ENCODE measurements at places on chromosomes 12 and 14.

DNA sequence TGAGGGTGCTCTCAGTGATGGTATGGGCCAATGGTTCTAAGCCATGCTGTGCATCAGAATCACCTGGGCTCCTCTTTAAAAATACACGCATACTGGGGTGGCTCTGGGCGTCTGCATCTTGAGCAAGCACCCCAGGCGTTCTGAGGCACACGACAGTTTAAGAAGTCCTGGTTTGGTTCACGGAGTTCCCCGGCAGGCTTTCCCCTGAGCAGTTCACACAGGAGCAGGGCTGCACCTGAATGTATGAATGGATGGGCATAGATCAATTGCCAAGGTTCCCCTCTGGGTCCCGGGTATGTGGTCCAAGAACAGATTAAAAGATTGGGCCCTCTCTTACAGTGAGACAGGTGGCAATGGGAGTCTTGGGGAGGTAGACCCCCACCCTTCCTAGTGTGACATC, 395.3 kb downstream of the DPF3 start:
- DNase-seq = no peak

- no peak for DNase-seq
These were observed 42.5 kb upstream of the MYBPC1 start for GRCh38 chr12:101552277-101552676.

GRCh38 chr12:50615907-50616296, 111.1 kb downstream of the DIP2B start:
- DNase-seq = no peak

GRCh38 chr14:51929910-51930682, 59.2 kb upstream of the RTRAF start:
- DNase-seq = peak; percentile 1

DNA sequence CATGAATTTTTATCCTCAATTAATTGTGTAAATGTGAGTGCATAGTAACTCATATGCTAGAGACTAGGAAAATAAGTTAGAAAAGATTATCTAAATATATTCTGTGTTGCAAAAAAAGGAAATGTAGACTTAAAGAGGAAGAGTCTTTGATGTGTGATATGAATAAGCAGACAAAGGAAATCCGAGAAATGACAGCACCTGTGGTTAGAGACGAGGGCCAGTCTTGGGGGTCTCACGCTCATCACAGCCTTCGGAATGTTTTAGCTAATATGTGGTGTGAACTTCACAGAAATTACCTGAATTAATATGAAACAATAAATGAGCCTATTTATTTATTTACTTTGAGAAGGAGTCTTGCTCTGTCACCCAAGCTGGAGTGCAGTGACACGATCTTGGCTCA, 11.6 kb downstream of the ATP6V0A2 start:
- DNase-seq = no peak

- no peak for DNase-seq
These were observed 11.5 kb downstream of the SYNDIG1L start for GRCh38 chr14:74414403-74415114.

DNA sequence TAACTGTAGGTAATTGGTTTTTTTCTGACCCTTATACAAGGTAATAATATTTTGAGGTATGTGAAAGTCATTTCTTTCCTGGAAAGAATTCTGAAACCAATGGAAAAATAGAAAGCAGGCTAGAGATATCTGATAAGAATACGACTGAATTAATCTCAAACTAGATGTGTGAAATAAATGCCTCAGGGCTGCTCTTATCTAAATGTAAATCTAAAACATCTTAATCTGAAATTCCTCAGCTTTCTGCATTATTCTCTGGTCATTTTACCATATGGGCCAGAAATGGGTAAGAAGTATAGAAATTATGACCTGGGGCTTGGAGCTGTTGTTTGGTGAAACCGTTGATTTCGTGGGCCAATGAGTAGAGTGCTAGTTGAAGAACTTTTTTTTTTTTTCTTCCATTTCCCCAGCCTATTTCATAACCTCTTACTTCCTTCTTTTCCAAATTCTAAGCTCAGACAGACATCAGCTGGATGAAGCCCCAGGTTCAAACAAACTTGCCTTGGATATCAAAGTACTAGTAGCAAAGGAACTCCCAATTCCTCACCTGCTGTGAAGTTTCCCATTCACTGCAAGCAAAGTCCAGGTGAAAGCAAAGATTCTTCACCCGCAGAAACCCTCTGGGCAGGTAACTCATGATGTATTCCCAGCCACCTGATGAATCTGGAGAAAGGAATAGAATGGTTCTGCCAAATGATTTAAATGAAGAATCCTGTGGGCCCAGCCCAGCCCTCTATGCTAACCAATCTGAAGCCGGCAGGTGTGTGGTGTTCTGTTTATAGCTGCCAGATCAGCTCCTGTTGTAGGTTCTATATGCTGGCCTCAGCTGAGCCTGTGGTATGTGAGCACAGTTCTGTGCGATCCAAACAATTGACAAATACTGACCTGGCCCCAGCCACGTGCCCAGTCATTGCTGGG, 9.7 kb upstream of the FOS start:
- no peak for DNase-seq

DNA sequence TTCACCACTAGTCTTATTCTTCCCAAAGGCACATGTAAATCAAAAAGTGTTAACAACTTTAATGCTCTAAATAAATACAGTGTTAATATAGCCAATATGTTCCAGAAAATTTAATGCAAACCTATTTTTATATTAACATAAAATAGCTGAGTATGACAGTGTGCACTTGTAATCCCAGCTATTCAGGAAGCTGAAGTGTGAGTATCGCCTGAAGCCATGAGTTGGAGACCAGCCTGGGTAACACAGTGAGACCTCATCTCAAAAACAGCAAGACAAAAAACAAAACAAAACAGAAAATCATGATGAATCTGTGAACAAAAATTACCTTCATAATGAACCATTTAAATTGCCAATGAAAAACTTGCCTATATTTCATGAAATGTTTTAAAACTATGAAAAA, 798.9 kb downstream of the SLC6A15 start:
- DNase-seq = no peak

- no peak for DNase-seq
These were observed 45.7 kb upstream of the PDZRN4 start for GRCh38 chr12:41142376-41142775.

DNA sequence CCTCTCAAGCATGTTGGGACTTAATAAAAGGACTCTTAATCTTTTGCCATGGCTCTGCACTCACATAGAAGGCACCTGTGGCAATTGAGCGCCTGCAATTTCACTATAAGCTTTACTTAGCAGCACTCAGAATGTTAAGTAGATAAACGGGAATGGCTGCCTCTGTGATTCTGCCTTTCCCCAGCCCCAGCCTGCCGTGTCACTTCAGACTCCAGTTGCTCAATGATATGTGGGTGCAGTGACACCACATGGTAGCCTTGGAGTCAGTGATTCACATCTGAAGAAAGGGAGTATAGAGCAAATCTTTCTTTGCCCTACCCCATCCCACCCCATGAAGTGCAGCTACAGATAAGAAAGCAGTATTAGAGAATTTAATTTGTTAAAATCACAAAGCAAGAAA, 96.1 kb downstream of the ZFC3H1 start:
- no peak for DNase-seq

DNA sequence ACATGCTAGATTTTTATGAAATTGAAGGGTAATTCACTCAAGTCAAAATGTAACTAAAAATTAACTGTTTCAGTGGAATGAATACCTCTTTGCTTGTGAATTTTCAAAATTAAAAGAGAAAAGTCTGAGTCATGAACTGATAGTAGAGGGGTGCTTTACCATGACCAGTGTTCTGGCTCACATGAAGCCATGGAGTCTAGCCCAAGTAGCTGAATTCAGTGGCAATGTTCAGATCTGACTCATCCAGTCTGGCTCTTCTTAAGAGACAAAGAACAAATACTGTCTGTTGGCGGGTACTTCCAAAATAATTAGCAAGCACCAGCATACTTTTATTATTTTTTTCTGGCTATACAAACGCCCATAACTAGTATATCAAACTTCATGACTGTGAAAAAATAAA, 366.3 kb upstream of the GARIN6 start:
- no peak for DNase-seq

GRCh38 chr12:83015390-83016217, 328.9 kb downstream of the TMTC2 start:
- DNase-seq = peak; percentile 12

- peak; percentile 29 for DNase-seq
These were observed 1036.2 kb upstream of the FLRT2 start for GRCh38 chr14:84493779-84494178.

DNA sequence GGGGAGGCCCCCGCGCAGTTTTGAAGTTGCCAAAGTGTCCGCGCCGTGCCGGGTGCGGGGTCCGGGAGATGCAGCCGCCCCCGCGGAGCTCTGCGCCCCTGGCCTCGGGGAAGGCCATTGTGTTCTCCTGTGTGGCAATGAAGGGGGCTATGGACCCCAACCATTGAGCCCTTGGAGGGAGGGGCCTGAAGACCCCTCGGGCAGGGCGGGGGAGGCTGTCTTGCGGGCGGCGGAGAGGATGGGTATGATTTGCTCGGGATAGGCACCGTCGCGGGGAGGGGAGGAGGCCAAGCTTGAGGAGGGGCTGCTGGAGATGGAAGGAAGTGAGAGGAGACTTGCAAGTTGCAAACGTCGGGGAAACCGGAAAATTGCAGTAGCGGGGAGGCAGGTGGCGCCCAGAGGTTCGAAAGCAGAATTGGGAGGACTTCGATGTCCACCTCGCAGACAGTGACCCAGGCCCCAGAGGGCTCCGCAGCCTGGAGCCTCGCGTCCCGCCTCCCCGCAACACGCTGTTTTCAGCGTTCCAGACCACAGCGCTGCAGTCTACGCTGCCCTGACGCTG, 25.4 kb downstream of the BCL11B start:
- DNase-seq = no peak

Measured in brain microvascular endothelial cell (primary cell).